ENCODE measurements at places on chromosomes 3 and 15.

DNA sequence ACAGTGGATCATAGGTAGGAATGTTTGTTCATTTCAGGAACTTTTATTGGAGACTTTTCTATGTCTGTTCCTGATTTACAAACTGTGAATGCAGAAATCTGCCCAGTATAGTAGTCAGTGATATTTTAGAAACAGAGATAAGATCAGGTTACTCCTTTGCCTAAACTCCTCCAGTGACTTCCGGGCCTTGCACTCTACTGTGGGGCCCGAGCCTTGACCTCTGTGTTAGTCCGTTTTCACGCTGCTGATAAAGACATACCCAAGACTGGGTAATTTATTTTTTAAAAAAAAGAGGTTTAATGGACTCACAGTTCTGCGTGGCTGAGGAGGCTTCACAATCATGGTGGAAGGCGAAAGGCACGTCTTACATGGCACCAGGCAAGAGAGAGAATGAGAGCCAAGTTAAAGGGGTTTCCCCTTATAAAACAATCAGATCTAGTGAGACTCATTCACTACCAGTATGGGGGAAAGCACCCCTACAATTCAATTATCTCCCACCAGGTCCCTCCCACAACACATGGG is 127.1 kb downstream of the DNAJB8 start:
- no peak for DNase-seq

DNA sequence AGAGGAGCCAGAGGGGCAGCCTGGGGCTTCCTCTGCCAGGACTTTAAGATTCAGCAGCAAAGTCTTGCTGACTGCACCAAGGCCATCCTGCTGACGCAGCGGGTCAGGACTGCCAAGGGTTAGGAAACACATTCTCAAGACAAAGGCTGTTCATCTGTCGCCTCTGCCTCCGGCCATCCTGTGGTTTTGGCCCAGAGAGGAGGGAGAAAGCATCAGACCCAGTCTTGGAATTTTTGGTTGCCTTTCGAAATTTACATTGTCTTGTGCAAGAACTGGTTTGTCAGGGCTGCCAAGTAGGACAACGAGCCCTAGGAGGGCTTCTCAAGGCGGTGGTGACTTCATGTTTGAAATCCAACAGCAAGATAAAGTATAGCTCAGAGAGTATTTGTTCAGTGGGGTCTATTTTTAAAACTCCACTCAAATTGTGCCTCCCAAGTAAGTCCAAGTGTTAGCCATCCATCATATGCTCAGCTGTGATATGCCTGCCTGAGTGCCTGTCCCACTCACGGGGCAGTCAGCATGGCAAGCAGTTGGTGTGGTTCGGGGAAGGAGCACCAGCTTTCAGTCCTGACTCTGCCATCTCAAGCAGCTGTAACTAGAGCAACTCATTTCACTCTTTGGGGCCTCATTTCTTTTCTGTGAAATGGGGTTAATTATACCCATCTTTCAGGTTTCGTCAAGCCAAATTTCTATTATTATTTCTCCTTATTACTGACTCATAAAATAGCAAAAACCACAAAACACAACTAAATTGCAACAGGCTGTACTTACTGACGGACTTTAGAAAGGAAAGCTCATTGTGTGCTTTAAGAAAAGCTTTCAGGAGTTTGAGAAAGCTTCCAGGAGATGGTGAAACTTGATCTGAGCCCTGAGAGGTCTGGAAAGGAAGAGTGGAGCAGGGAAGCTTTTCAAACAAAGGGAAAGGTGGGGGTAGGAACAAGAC is 42.4 kb upstream of the RHO start:
- peak; percentile 99 for DNase-seq

GRCh38 chr3:140223631-140224030 is 288.6 kb downstream of the CLSTN2 start:
- DNase-seq: no peak

DNA sequence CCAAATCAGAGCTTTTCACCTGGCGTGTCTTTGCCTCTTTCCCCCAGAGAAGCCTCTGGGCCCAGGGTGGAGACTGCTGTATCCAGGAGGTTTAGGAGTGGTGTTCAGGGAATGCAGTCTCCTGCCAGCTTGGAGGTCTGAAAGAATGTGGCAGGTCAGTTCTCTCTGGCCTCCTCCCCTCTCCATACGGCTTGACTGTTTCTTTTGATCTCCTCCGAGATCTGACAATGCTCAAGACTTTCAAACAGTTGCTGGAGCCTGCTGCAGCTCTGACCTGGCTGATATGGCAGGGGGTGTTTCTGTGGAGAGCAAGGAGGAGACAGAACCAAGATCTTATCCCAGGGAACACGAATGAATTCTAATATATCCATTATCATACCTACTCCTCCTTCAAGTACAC is 24.7 kb upstream of the TM4SF4 start:
- DNase-seq: peak; percentile 51

- peak; percentile 87 for DNase-seq
Observed at GRCh38 chr3:43326891-43327581, 40.7 kb downstream of the SNRK start.

GRCh38 chr3:120180731-120181412 is 86.6 kb upstream of the GSK3B start:
- DNase-seq: no peak

GRCh38 chr3:42720126-42720525 is 17.5 kb upstream of the HHATL start:
- no peak for DNase-seq

DNA sequence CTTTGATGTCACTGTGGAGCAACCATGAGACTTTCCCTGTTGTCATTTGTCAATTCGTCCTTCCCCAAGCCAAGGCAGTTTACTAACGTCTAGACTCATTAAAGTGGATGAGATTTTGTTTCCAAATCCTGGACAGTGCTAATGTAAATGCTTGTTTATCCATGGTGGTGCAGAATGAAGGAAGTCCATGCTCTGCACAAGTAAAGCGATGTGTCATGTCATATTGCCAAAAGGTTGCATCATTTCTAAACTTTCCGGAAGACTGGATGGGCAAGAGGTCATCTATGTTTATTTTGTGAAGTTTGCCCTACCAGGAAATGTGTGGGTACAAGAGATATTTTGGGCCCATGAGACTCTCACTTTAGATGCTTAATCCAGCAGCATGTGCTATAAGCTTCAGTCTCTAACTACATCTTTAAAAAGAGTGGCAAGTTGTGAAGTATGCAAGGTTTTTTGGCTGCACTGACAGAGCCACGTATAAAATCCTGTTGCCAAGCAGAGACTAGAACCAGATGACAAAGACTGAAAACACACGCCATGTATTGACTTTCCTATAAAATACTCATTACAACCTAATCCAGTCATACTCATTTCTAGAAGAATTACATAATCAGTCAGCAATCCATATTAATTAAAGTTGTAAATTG is 72.1 kb upstream of the FNDC3B start:
- DNase-seq: peak; percentile 88

- no peak for DNase-seq
Observed at GRCh38 chr15:97081666-97082226, 751.2 kb downstream of the NR2F2 start.

GRCh38 chr3:184305577-184305976 is 6.5 kb downstream of the PSMD2 start:
- peak; percentile 26 for DNase-seq

All from amniotic epithelial cell (primary cell).